Naive thymus-derived CD4-positive, alpha-beta T cell (primary cell): ENCODE measurements at places on chromosomes 5 and 9. TPM values are rescaled to one million over a fixed set of nuclear protein-coding genes. Genes with fewer than 3 reads are reported as not detected.

The WDR38 gene
- total RNA-seq = not detected in 2 replicates

DNA sequence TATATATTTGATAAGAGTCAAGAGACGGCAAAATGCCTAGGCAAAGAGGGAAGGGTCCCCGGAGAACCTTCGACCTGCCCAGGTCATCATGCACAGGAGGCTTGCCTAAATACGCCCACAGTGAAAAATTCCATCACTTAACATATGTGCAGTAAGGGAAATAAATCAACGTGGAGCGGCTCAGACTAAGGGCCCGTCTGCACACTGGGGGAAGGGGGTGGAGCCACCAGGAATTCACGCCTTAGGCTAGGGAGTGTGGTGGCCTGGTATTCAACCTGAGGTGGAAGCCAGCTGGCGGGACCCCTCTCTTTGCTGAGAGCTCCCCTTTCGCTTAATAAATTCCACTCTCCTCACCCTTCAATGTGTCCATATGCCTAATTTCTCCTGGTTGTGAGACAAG, 8.3 kb downstream of the PTBP3 start:
- no peak for DNase-seq

The ARHGEF39 gene
- 1.0 TPM for total RNA-seq

The CYLC2 gene
- total RNA-seq = not detected

- DNase-seq = no peak
Observed at GRCh38 chr5:38615981-38616451, 59.6 kb upstream of the LIFR start.
